PC-9 (cell line): ENCODE measurements at places on chromosomes 7 and 10. TPM values are rescaled to one million over a fixed set of nuclear protein-coding genes. Genes with fewer than 3 reads are reported as not detected.
A peak's percentile ranks its signal among the peaks of the same experiment; 100 is the strongest.

DNA sequence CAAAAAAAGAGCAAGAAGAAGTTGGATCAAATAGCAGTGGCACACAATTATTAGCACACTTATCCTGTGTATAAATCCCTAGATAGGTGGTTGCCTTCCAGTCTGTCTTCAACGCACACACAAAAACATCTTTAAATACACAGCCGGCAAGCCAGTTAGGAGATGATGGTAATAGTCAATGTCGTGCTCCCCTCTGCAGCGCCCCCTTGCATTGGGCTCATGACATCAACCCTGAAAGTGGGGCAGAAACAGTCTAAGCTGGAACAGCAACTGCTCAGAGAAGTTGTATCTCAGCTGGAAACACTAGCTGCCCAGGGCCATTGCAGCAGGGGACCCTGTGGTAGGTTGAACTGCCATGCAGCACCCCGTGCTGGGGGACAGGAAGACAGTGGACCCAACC is 179.5 kb upstream of the YAE1 start:
- no peak overlapping the region for H3K4me3 ChIP-seq
- peaks cover 48% of the 10 kb centered on the region for H3K27me3 ChIP-seq
- H3K27ac ChIP-seq, result no peak overlapping the region
- no peaks in the 10 kb centered on the region for H3K4me1 ChIP-seq

DNA sequence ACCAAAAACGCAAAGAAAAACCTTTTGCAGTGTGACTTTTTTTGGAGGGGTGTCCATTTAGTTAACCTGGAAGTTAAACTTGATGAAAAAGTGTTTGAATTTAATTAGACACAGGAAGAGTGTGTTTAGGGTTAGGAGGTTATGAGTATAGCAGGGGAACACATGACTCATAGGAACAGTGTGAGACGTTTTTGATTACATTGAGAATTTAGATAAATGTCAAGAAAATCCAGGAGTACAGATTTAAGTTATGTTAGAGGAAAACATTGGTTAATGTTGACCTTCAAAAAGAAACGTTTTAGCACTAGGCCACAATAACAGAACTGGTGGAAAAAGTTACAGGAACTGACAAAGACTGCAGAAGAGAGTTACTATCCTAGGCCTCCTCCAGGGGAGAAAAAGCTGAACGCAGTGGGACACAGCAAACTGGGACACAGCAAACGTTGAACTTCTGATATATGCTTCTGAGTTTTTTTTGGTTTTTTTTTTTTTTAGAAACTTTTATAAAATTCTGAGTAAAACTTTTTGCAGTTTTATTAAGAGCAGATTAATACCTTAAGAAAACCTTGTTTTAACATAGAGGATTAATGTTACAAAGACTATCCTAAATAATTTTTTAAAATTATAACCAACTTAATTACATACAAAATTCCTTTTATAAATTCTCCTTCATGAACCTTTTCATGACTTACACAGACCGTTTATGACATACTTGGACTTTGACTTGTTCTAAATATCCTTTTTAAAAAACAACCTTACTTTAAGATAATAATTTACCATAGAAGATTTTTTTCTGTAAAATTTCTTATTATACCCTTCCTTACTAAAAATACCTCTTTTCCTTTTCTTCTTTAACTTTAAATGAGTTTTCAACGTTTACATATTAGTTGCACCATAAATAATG is 22.2 kb downstream of the LANCL2 start:
- no peak overlapping the region for H3K27ac ChIP-seq
- no peak for DNase-seq
- no peaks in the 10 kb centered on the region for H3K27me3 ChIP-seq
- H3K36me3 ChIP-seq, result peaks cover 13% of the 10 kb centered on the region; the same call in 1 of the 2 replicates

- H3K4me3 ChIP-seq, result no peak overlapping the region
- H3K36me3 ChIP-seq, result no peaks in the 10 kb centered on the region
- H3K27ac ChIP-seq, result no peak overlapping the region
Observed at GRCh38 chr7:17434841-17435692, 136.6 kb downstream of the AHR start.

DNA sequence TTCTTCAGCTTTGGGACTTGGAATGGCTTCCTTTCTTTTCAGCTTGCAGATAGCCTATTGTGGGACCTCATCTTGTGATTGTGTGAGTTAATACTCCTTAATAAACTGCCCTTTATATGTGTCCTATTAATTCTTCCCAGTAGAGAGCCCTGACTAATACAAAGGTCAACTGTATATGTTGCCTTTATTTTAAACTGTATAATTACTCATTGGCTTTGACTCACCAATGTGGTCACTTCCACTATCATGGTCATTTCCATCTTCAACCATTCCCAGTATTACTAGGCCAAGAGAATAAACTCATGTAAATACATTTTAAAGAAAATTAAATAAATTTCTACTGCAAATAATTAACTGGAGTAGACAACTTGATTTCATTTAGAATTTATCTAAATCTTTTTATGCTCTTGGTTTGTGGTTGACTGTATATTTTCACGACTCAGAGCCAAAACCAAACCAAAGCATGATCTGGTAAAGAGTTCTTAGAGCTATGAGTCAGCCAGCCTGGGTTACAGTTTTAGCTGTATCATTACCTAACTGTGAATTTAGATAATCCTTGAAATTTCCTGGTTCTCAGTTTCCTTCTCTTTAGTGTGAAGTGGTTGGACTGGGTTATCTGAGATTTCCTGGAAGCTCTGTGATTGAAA is 188.4 kb downstream of the PPP1R3A start:
- H3K36me3 ChIP-seq, result no peaks in the 10 kb centered on the region
- H3K4me1 ChIP-seq, result peaks cover 6% of the 10 kb centered on the region
- H3K4me3 ChIP-seq, result no peak overlapping the region
- no peak overlapping the region for H3K27ac ChIP-seq

- no peaks in the 10 kb centered on the region for H3K36me3 ChIP-seq
- H3K4me1 ChIP-seq, result no peaks in the 10 kb centered on the region
- peaks cover 37% of the 10 kb centered on the region for H3K27me3 ChIP-seq
Observed at GRCh38 chr10:71132321-71132810, 80.0 kb upstream of the UNC5B start.

DNA sequence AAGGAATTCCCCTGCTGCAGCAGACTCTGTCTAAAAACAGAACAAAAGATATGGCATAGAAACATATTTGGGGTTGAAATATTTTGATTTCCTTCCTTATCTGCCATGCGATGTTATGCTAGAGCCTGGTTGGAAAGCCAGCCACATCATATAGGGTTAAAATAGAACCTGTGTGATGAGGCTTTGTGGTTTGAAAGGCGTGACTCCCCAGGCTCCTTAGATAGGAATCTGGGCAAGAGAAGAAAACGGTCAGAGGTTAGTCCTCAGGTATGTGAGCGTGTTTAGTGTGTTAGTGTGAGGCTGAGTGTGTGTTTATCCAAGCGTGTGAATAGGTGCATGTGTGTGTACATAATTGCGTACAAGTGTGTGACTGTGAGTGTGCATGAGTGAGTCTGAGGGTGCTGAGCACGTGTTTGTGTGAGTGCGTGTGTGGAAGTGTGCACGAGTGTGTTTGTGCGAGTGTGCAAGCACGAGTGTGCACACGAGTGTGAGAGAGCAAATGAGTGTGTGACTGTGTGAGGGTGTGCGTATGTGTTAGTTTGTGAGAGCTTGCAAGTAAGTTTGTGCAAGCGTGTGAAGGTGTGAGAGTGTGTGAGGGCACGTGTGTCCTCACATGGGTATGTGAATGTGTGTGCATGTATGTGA is 79.9 kb downstream of the COL26A1 start:
- peak; percentile 70 for DNase-seq
- no peaks in the 10 kb centered on the region for H3K27me3 ChIP-seq
- H3K4me1 ChIP-seq, result peaks cover 12% of the 10 kb centered on the region

DNA sequence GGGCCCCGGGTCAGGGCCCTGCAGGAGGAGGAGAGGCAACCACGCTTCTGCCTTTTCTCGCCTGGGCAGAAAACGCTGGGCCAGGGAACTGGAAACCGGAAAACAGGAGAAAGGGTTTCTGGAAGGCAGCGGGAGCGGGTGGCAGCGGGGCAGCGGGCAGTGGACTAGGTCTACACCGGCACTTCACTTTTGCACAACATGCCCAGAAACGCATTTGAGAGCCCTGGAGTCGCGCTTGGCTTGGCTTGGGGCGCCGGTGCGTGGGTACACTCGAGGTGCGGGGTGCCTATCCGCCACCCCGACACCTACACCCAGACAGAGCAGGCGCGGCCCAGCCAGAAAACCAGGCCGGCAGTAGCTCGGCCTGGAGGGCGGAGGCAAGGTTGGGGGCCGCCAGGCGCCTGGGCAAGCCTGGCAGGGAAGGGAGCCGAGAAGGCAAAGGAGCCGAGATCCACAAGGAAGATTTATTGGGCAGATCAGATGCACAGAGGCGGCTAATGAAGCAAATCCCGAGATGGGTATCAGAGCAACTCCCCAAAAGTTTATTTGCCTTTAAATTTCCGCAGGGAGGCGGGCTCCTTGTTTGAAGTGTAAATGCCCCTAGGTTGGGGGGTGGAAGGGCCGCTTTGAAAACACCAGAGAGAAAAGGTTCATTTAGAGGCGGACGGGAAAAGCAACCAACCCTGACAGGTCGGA is 3.2 kb upstream of the PAX2 start:
- no peak overlapping the region for H3K4me3 ChIP-seq
- peaks cover 79% of the 10 kb centered on the region for H3K27me3 ChIP-seq
- no peak for DNase-seq
- H3K36me3 ChIP-seq, result no peaks in the 10 kb centered on the region
- H3K4me1 ChIP-seq, result no peaks in the 10 kb centered on the region

DNA sequence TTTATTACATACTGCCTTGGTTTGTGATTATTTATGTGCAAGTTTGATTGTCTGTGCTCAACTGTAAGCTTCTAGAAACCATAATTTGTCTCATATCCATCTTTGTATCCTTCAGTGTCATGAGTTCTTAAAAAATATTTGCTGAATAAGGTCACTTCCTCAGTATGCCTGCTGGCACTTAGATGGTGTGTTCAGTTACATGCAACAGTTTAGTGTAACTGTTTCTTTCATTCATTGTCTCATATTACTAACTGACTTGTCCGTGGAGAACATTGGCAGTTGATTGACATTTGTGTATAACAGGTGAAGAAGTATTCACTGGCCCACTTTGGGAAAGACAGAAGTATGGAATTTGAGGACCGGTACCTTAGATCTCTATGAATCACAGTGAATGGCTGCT is 236.9 kb downstream of the PRKG1 start:
- H3K27ac ChIP-seq, result no peak overlapping the region
- no peaks in the 10 kb centered on the region for H3K4me1 ChIP-seq
- H3K36me3 ChIP-seq, result no peaks in the 10 kb centered on the region
- no peak overlapping the region for H3K4me3 ChIP-seq

GRCh38 chr7:17275749-17276671 is 22.4 kb upstream of the AHR start:
- H3K4me1 ChIP-seq, result peaks cover 5% of the 10 kb centered on the region; the same call in 1 of the 2 replicates
- peak overlapping the region; percentile 8; the same call in 1 of the 2 replicates for H3K27ac ChIP-seq
- H3K36me3 ChIP-seq, result no peaks in the 10 kb centered on the region
- H3K4me3 ChIP-seq, result no peak overlapping the region
- no peaks in the 10 kb centered on the region for H3K27me3 ChIP-seq

GRCh38 chr10:90023950-90024349 is 322.6 kb downstream of the KIF20B start:
- H3K4me3 ChIP-seq, result no peak overlapping the region
- no peak overlapping the region for H3K27ac ChIP-seq
- no peak for DNase-seq
- no peaks in the 10 kb centered on the region for H3K27me3 ChIP-seq

DNA sequence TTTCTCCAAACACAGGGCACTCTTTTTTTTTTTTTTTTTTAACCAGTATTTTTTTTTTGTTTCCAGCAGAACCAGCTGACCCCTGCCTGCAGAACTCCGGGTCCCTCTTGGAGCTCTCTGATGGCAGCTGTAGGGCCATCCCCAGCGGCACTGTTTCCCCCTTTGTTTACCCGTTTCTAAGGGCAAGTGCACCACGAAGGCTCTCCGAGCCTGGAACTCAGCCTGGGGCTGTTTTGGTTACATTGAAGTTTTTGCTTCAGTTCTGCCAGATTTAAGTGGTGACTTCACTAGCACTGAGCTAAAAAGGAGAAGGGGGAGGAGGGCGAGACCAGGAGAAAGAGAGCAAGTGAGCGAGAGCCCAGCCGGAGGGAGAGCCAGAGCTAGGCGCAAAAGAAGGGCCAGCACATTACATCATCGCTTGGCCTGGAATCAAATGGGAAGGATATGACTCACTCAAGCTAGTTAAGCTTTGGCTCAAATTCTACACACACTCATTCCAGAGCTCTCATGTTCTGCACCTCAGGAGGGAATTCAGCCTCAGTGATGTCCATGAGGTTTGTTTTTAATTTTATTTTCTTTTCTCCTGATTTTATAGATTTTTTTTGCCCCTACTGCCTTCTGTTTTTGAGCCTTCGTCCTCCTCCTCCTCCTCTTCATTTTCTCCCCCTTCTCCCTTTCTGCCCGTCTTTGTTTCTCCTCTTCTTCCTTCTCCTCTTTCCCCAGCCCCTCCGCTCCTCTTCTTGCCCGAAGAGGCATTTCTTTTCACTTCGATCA is 272.3 kb downstream of the TRIL start:
- no peaks in the 10 kb centered on the region for H3K36me3 ChIP-seq
- peak overlapping the region; percentile 80 for H3K27ac ChIP-seq
- DNase-seq, result peak; percentile 90
- H3K4me1 ChIP-seq, result peaks cover 49% of the 10 kb centered on the region
- peak overlapping the region; percentile 64 for H3K4me3 ChIP-seq
- H3K27me3 ChIP-seq, result no peaks in the 10 kb centered on the region

The ZNF727 gene
- not detected in 2 replicates for total RNA-seq

The HSPA14 gene
- 13.9 and 23.1 TPM in 2 replicates for total RNA-seq

The SVOPL gene
- total RNA-seq, result 0.70 and 1.0 TPM in 2 replicates

The SOSTDC1 gene
- not detected in 2 replicates for total RNA-seq

The NEURL1 gene
- total RNA-seq, result 3.0 and 4.8 TPM in 2 replicates
